Activated naive CD8-positive, alpha-beta T cell treated with anti-CD3 and anti-CD28 coated beads, Interleukin-2, amount 50 U/mL, for 16 hours (primary cell): ENCODE measurements at places on chromosomes 3 and 15.
A peak's percentile ranks its signal among the peaks of the same experiment; 100 is the strongest.

DNA sequence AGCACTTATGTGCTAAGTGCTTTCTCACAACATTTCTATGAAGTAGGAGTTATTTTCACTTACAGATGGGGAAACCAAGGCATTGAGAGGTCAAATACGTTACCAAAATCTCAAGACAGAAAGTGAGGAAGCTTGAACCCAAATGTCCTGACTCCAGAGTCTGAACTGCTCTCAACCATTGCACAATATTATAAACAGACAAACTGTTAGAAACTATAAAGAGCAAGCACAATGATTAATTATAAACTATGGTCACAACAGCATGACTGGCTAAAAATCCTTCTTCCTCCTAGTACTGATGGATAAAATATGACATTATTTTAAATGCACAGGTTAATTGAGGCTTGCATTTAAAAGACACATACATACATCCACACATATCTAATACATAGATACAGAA is 77.9 kb upstream of the ASB14 start:
- no peak for DNase-seq

DNA sequence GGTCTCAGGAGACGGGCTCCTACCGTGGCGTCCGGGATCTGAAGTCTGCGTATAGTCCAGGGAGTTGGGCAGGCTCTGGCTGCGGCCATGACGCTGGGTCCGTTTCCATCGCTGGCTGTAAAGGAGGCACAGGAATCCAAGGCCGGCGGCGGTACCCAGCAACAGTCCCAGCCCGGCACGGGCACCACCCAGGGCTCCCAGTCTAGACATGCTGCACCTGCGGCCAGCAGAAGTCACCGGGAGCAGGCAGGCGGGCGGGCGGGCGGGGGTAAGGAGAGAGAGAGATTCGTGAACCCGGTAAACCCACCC is 526 bp downstream of the RMDN3 start:
- DNase-seq: no peak

GRCh38 chr15:36814708-36815107 is 235.3 kb downstream of the CDIN1 start:
- DNase-seq: no peak

DNA sequence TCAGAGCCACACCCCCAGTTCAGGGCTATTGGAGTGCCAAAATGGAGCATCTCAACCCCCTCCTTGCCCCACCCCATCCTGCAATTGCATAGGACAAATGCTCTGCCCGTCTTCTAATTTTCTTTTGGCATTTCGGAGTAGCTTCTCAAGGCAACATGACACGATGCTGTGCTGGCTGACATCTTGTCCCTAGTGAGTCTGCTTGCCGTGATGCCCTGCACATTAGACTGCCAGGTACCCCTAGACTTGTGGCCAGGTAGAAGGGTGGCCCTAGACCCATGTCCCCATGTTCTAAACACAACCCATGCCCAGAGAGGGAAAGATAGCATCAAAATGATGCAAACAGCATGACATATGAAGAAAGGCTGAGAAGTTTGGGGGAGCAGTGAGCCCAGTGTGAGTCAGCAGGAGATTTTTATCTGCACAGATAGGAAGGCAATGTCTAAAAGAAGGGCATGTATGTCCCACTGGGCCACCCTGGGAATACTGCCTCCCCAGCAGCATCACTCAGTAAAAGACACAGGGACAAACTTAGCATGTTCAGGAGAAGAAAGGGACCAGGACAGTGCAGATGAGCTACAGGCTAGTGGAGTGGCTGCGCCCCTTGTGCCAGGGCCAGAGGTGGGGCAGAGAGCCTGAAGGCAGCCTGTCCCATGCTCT is 36.8 kb downstream of the CA12 start:
- DNase-seq: no peak

DNA sequence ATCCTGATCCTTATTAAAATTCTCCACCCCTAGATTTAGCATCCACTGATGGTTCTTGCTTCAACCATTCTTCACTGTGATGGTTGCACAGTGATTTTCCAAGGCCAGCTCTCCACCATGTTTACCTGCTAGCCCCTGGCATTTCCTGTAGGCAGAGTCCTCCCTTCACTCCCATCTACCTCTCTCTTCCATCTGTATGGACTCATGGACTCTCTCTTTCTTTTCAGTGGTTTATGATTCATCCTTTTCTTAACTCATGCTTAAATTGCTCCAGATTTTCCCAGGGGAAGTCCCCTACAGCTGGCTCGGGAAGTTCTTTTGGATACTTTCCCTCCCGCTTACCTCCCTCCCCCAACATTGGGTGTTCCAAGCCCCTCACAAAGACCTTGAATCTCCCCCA is 18.7 kb downstream of the TGM4 start:
- DNase-seq: no peak

GRCh38 chr3:4356546-4357410 is 53.6 kb downstream of the SETMAR start:
- DNase-seq: no peak

DNA sequence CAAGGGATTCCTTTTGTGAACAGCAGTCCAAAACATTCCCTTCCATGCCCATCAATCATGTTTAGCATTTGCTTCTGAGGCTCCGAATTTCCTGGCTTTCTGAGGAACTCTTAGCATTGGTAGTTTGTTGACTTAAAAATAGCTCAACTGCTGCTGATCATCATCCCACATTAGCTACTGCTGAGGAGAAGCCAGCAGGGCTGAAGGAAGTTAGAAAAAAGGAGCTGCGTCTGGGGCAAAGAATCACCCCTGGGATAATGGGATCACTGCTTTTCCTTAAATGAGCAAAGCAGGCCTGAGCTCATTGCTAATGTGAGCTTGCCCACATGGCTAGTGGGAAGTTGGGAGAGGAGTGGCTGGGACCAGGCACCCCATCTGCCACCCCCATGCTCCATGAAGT is 39.8 kb downstream of the CYP19A1 start:
- no peak for DNase-seq

DNA sequence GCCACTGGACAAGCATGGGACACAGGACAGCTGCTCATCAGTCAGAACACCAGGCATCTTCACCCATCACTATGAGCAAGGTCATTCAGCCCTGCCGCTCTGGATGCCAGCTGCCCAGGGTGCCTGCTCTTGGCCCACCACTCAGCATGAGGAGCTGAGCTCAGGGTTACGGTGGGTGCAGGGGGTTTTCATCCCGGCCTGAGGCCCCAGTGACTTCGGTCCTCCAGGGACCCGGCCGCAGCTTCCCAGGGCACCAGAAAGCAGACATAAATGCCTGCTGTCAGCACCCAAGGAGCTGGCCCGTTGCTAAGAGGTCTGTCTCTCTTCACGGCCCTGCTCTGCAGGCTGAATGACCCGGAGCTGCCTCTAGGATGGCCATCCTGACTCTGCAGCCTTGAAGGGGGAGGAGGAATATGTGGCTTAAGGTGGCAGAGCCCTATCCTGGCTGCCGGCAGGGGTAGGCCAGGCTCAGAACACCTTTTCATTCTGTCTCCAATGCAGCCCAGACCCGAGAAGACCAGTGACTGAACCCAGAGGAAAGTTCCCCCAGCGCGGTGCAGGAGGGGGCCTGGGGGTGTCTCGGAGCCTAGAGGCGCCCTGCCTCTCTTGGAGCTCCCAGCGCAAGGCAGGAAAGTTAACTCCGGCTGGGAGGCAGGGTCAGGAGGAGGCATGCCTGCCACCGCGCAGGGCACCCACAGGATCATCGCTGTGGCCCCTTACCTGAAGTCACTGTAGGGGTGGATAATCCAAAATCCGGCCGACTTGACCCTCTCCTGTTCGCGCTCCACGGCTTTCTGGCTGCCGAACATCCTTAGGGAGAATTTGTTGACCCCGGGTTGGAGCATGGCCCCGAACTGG is 1.8 kb downstream of the HCN4 start:
- no peak for DNase-seq

DNA sequence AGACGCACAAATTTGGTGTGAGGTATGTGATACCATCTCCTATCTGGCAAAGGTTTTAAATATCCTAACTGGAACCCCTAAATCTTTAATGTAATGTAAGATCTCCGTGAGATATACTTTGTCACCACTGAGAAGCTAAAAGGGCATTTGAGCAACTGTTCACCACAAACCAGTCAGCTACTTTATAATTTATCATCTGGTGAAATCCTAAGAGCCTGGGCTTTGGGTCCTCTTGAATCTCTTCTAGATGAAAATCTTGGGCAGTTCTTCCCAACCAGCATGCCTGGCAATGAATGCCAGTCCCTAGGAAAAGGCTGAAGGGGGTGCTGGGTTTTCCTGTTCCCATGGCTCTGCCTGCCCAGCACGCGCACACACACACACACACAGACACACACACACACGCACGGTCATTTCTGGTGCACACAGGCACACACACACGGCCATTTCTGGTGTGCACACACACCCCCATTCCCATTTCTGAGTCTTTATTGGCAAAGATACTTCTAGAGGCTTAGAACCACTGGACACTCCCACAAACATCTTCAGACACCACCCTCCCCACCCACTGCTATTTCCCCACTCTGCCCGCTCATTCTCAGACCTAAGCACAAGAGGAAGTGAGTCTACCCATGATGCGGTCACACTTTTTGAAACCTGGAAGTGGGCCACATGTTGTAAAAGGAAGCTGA is 72.6 kb downstream of the MYO1E start:
- DNase-seq: peak; percentile 43

DNA sequence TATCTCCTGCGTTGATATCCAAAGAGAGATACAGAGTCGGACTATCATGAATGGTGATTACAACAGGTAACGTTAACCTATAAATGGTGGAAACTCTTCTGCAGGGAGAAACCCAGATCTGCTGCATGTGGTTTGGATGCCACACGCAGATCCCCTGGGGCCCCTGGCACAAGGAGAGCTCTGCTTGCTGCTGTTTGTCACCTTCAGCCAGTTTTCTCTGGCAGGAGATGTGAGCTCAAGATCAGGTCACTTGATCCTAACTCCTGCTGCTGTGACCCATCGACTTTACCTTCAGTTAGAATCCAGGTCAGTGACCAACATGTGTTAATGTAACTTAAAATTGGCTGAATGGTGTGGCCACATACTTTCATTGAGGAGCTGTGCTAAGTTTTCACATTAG is 23.8 kb upstream of the GPR171 start:
- DNase-seq: no peak

GRCh38 chr3:85796140-85796539 is 837.4 kb downstream of the CADM2 start:
- no peak for DNase-seq

- no peak for DNase-seq
These were observed 17.7 kb downstream of the CTNNB1 start for GRCh38 chr3:41216993-41217392.

DNA sequence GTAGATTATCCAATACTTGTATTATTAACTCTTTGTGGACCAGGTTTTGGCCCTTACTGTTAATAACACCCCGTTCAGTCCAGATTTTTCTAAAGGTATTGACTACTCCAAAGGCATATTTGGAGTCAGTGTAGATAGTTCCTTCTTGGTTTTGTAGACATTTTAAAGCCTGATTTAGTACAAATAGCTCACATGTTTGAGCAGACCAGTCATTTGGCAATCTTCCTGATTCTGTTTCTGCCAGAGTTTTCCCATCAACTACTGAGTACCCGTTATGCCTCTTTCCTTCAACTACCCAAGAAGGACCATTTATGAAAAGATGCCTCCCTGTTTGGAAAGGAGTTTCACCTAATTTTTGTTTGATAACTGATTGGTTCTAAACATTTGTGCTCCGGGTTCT is 82.0 kb downstream of the CHCHD4 start:
- DNase-seq: no peak

- DNase-seq: no peak
These were observed 83.3 kb upstream of the MYO5C start for GRCh38 chr15:52378746-52379394.

GRCh38 chr3:71208211-71209095 is 375.1 kb downstream of the FOXP1 start:
- no peak for DNase-seq

- no peak for DNase-seq
These were observed 37.4 kb downstream of the CPN2 start for GRCh38 chr3:194313560-194314387.
